ENCODE measurements at places on chromosomes 1 and 21.

- DNase-seq = no peak
Measured at GRCh38 chr1:111127923-111128643, 11.8 kb downstream of the DRAM2 start.

DNA sequence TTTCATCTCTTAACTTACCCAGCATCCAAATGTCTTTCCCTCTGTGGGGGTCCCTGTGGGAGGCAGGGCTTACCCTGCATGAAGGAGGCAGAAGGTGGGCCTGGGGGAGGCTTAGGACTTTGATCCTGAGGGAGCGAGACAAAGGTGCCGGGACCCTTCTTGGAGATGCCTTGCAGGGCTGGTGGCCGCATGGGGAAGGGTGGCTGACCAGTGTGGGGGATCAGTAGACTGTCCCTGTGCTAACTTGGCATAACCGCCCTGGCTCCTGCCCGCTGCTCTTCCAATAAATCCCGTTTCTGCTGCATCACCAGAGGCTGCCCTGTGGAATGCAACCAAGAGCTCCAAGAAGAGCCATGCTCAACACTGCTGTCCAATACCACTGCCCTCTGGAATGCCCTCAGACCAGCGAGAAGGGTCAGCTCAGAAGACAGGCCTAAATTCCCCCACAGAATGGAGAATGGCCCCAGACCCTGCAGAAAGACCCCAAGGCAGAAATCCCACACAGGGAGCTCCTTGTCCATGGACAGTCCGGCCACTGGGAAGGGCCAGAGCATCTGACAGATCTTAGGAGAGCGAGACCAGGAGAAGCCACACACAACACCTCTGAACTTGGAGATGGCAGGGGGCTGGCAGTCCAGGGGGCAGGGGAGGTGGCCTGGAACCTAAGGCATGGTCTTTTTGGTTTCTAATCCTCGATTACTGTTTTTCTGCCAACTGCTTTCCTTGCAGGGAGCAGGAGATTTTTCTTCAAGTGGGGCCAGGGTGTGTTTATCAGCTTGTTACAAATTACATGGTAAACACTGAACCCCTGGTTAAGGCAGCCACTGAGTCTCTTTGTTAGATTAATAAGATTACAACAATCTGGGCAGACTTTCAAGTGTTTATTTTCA is 46.7 kb upstream of the DMRTB1 start:
- no peak for DNase-seq

DNA sequence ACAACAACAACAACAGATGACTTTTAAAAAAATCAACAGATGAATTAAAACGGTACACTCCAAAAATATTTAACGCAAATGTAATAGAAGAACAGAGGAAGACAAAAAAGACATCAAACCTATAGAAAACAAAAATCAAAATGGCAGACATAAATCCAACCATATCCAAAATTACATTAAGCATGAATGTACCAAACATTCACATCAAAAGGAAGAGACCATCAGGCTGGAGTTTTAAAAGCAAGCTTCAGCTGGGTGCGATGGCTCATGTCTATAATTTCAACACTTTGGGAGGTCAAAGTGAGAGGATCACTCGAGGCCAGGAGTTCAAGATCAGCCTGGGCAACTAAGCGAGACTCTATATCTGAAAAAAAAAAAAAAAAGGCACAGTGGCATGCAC is 116.2 kb downstream of the SMYD3 start:
- no peak for DNase-seq

DNA sequence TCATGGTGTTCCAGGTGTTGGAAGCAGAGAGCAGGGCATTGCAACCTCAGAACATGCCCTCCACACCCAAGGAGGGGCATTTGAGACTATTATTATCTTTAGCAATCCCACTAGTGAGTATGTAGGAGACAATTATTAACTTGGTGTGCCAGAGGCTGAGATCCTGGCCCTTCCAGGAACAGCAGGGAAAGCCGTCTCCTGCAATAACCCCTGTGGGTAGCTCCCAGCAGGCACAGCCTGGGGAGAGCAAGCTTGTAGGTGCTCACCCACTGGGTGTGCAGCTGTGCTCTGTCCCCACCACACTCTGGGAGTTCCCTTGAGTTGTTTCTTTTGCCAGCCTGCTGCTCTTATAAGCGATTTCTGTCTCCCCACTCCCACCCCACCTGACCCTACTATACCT is 10.3 kb downstream of the CFAP107 start:
- no peak for DNase-seq

- no peak for DNase-seq
Measured at GRCh38 chr1:217109928-217110327, 386.7 kb upstream of the ESRRG start.
